ENCODE measurements at places on chromosomes 11 and 22. TPM values are rescaled to one million over a fixed set of nuclear protein-coding genes. Genes with fewer than 3 reads are reported as not detected.

Gene KRTAP5-10
- total RNA-seq = not detected

Gene PCNX3
- 24.8 TPM for total RNA-seq

DNA sequence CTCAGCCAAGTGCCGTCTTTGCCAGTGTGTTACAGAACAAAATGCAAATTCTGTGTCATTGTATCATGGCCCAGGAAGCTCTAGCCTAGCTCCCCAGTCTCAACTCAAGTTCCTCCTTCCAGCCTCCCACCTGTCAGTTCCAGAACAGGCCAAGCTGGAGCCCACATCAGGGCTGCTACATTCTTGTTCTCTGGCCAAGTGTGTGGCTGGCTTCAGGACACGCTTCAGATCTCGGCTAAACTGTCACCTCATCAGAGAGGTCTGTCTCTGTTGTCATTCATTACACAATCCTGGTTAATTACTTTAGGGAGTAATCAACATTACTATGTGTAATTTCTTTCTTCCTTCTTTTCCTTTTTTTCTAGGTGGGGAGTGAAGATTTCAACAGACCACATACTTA lies 347.0 kb upstream of the SYN3 start:
- no peak for DNase-seq

DNA sequence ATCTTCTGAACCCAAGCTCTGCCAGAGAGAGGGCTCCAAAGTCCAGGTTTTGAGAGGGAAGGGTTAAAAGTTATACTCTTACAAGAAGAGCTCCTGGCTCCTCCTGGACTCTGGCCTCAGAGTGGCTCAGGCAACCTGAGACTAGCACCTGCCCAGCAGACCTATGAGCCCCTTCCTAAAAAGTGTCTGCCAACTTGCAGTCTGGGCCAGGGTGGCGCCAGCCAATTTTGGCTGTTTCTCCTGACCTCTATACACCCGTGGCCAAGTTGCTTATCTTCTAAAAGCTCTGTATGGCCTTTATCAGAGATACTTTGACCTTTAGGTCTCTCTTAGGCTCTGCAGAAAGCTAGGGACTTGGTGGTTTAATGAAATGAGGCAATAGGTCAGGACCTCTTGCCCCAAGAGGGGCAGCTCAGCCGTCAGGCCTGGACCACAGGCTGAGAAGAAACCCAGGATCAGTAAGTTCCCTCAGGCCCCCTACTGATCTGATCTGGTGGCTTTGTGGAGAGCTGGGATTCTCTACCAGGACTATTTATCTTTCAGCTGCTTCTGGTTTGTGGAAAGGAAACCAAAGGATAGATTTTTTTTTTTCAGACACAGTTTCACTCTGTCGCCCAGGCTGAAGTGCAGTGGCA lies 10.3 kb upstream of the UCP3 start:
- DNase-seq = no peak

- no peak for DNase-seq
Measured at GRCh38 chr11:29184939-29185890, 831.6 kb downstream of the KCNA4 start.

GRCh38 chr11:38530226-38530625 lies 1932.2 kb upstream of the RAG2 start:
- DNase-seq = no peak

DNA sequence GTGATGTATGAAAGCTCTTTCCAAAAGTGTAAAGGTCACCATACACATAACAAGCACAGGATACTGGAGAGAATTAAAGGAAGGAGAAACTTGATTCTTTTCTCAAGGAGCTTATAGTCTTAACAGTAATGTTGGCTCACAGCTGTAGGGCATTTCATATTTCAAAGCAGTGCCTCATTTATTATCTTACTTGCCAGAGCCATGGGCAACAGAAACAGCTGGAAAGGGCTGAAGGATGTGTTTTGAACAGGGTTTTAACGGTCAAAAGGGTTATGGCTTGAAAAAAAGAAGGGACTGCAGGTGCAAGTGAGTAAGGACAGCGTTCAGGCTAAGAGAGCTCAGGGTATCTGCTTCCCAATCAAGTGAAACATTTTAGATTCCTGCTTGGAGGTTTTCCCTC lies 2.7 kb upstream of the GRAMD1B start:
- no peak for DNase-seq

GRCh38 chr11:57155838-57156607 lies 25.7 kb upstream of the LRRC55 start:
- no peak for DNase-seq

GRCh38 chr22:19714312-19715187 lies at the start of gene SEPTIN5:
Gene SEPTIN5 (plus strand): TSS chr22:19714503. CDS start chr22:19714589, 86 bp downstream.
- DNase-seq = no peak
